ENCODE measurements at places on chromosomes 3 and 15.

- peak; percentile 97 for DNase-seq
These were observed 554 bp upstream of the GSK3B start for GRCh38 chr3:120094776-120095225.

DNA sequence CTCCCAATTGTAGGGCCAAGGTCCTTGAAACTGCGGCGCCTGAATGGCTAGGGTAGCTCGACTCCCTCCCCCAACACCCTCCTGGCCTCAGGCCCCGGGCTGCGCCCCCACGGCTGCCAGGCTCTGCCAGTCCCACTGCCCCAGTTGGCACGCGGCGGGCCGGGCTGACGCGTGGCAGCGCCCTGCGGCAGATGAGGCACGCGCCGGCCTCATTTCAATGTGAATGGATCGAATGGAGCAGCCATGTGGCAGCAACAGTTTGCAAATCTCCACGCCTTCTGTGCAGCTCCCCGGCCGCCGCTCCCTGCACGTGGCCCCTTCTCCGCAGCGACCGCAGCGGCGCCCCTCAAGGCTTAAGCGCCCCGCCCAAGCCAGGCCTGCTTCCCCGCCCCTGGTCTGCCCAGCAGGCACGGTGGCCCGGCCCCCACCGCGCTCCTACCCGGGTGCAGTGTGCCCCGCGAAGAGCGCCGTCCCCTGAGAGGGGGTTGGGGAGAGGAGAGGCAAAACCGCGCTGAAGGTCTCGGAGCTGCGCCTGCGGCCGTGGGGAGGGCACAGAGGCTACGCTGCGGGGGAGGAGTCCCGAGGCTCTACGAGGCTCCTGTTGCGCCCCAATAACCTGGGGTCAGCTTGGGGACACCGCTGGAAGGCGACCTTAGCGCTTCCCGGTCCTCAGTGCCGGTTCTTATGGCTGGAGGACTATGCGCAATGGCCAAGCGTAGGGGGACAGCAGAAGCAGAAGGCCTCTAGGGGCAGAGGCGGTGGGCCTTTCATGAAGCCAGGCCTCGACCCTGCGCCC is 3.1 kb upstream of the DLL4 start:
- no peak for DNase-seq

DNA sequence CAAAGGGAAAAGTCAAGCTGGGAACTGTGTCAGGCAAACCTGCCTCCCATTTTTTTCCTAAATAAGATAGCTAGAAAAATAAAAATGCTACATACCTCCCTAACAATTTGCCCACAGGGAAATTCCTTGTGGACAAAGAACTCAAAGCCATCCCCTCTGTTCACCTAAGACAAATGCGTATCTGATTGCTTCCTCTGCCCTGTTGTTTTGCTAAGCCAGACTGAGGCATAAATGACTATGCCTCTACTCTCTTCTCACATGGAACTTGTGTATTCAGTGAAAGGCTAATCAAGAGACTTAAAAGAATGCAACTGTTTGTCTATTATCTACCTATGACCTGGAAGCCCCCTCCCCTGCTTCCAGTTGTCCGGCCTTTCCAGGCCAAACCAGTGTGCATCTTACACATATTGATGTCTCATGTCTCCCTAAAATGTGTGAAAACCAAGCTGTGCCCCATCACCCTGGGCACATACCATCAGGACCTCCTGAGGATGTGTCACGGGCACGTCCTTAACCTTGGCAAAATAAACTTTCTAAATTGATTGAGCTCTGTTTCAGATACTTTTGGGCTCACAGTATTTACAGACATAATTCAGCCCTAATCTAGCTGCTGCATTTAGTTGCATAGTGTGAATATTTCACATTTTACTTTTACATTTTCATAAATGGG is 15.8 kb downstream of the CHD2 start:
- no peak for DNase-seq

- DNase-seq: no peak
These were observed 554.3 kb downstream of the EPHB1 start for GRCh38 chr3:135349254-135349948.

- no peak for DNase-seq
These were observed 186.7 kb downstream of the NSUN3 start for GRCh38 chr3:94249491-94250079.

DNA sequence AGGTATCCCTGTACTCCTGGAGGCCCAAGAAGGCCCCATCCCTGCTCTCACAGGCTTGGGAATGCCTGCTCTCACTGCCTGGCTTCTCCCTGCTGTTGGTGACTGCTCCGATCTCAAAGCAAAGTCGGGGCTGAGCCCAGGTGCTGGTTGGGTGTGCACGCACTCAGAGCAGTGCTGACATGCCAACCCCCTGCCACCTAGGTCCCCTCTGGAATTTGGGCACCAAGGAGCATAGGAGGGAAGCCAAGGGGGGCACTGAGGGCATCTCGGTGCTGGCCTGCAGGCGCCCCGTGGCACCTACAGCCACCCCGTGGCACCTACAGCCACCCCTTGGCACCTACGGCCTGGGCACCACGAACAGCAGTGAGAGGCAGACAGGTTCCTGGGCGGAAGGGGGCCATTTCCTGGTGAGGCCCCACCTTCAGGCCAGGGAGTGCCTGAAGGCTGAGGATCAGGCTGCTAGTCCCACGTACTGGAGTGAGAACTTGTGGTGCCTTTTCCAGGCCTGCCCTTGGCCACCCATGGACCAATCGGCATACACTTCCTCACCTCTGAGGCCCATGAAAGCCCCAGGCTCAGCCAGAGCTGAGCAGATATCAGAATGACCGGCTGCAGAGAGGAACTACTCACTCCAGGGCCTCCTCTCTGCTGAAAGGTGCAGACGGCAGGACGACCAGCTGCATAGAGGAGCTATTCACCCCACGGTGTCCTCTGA is 15.6 kb upstream of the HTR3E start:
- no peak for DNase-seq

- DNase-seq: no peak
These were observed 77.4 kb upstream of the PRR20G start for GRCh38 chr3:127365163-127365798.

DNA sequence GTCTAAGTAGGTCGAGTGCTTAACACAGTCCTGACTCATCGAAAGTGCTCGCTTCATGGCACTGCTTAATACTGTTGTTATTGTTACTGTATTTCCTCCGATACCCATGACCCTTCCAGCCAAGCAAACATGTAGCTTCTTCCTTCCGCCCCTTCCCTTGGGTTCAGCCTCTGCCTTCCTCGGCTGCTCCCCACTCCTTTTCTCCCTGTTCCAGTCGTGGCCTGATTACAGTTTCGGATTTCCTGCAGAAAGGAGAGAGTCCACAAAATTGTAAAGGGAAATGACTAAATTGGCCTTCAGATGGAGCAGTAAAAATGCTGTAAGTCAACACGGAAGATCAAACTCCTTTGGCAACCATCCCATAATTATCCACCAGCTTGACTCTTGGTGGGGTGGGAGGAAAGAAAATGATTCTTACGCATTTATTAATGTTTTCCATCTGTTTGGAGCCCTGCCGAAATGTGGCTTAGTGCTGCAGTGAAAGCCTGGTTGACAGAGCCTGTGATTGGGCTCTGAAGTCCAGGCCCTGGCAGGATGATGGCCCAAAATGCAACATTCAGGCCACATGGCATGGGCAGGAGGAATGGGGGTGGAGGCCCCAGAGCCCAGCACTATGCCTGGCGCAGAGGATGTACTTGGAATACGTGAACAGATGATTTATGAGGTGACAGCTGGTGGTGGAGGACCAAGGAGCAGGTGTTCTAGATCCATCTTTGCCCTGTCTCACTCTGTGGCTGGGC is 37.6 kb downstream of the FAM3D start:
- DNase-seq: no peak

DNA sequence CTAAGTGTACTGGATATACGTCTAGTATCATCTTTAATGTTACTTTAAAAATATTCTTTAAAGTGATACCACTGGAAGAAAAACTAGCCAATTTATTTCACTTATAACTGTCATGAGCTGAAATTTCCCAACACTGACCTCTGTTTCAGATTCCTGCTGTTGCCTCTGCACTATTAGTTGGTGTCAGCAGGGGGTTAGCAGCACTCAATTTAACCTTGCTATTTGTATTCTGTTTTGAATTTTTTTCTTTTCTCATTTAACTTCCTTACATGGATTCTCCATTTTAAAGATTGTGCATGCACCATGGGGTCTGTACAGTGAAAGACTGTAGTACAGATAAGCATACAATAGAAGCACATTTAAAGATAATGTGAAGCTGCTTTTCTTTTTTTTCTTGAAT is 169.2 kb downstream of the UBE2E2 start:
- no peak for DNase-seq

GRCh38 chr3:124019291-124019690 is 27.4 kb upstream of the ROPN1 start:
- no peak for DNase-seq

DNA sequence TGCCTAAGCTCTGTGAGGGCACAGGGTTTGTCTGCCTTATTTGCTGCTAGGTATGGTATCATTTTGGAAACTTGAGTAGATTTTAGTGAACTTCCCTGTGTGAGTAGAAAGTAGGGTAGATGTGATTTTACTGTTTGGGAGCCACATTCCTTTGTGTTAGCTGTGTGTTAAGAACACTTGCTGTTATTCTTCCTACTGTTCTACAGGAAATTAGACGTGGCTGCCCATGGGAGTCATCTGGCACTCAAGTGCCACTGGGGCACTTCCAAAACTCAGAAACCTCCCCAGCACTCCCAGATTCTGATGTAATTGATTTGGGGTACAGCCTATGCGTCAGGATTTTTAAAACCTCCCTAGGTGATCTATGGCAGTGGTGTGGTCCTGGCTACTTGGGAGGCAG is 369.9 kb upstream of the C2CD4B start:
- no peak for DNase-seq

GRCh38 chr3:33167716-33168336 is 50.8 kb downstream of the SUSD5 start:
- DNase-seq: no peak
